Stimulated activated CD4-positive, alpha-beta T cell treated with anti-CD3 and anti-CD28 coated beads, TNF-alpha, amount 100 ng/mL, for 24 hours (primary cell): ENCODE measurements at places on chromosomes 4 and X.

- DNase-seq = no peak
Observed at GRCh38 chr4:88003261-88003660, 4.2 kb upstream of the PKD2 start.

GRCh38 chr4:90198086-90198847 is 71.1 kb downstream of the CCSER1 start:
- DNase-seq = no peak

GRCh38 chrX:19695884-19696283 is 180.6 kb upstream of the MAP3K15 start:
- DNase-seq = no peak

GRCh38 chr4:72846280-72847111 is 223.0 kb downstream of the COX18 start:
- no peak for DNase-seq

DNA sequence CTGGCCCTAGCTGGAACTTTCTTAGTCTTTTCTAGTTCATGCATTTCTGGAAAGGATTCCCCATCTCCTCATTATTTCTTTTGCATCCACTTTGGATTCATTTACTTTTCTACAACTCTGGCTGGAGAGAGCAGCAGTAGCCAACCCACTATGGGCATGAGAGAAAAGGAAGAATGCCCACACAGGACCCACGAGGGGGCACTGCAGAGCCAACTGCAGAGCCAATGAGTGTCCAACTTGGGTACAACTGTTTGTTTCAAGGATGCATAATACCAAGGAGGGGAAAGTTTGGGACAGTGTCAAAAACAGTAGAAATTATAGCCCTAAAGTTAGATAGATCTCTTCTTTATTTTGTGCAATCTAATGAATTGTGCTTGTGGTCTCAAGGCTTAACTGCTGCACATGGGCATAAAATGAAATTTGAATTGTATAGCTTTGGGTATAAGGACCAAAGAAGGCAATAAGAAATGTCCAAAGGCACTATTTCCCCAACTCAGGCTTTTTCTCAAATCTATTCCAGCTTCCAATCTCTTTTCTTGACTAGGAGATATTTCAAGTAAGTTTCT is 230.6 kb downstream of the NSUN7 start:
- no peak for DNase-seq

DNA sequence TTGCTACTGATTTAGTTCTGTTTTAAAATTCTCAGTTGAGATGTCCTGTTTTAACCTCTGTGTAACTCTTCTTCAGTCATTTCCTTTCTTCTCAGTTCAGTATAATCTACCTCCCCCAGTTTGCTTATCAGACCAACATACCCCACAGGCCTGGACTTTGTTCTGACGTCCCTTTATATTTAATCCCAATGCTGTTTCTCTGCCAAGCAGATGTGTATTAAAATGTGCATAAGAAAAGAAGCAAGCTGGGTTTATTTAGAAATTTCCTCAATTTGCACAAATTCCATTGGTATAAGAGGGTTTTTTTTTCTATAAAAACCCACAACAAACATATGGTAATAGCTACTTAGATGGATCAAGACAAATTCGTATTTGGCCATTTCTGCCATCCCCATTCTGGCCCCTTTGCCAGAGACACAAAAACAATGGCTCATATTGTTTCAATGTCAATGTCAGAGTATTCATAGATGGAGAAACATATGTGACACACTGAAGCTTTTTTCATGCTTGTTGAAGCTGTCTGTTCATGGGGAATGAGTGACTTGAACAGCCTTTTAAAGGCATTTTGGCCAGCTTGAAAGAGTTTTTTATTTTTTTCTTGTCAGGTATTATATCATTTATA is 24.5 kb downstream of the HCCS start:
- no peak for DNase-seq

DNA sequence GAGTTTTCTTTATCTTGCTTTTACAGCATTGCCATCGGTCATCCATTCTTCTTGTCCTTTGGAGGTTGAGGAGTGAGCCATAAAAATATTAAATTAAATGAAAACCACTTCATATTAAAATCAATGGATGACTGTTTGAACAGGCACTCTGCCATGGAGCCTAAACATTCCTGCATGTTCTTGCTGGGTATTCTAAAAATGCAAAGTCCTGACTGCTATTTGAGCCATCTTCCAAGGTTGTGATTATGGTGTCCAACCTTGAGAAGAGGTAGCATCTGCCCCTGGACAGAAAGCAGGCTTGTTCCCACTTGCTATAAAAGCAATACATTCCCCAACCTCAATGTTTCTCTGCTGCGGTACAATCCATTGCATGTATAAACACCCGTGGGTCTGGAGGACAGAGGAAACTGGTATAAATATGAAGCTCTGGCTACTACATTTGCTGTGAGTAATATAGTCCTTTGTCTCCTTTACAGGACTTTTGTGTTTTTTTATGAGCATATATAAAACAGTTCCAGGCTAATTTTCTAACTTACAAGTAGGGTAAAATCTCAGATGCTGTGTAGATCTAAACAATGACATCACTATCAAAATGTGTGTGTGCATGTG is 70.9 kb upstream of the FAT4 start:
- no peak for DNase-seq

- no peak for DNase-seq
Observed at GRCh38 chr4:107009196-107009968, 26.7 kb downstream of the DKK2 start.

GRCh38 chr4:26410385-26411293 is 79.6 kb downstream of the CCKAR start:
- DNase-seq = peak; percentile 31

DNA sequence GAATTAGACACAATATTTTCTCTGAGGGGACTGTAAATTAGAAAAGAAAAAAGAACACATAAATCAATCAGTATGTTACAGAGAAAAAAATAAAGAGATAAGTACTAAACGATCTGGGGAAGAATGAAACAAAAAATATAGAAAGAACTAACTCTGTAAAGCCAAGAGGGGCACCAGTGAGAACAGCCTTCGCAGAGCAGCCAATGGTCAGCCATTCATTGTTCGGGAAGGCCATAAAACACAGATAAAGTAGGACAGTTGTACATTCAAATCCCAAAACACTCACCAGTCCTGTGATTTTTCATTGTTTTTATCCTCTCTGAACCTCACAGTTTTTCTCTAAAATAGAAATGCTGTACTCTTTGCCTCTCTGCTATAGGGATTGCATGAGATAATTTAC is 127.9 kb downstream of the NEK1 start:
- no peak for DNase-seq
